Activated T-cell treated with anti-CD3 and anti-CD28 coated beads, Interleukin-2, amount 50 U/mL, for 4 hours (primary cell): ENCODE measurements at places on chromosomes 4 and X. TPM values are rescaled to one million over a fixed set of nuclear protein-coding genes. Genes with fewer than 3 reads are reported as not detected.

MGAT4D gene
- total RNA-seq = not detected

CT45A6 gene
- total RNA-seq = not detected

FMR1NB gene
- not detected for total RNA-seq

XK gene
- 0.10 TPM for total RNA-seq

CXCL1 gene
- total RNA-seq = not detected

OTC gene
- not detected for total RNA-seq

NXF2B gene
- not detected for total RNA-seq

CXCL3 gene
- not detected for total RNA-seq

AGTR2 gene
- total RNA-seq = not detected

PDZD4 gene
- total RNA-seq = 1.4 TPM

MAGEB10 gene
- total RNA-seq = not detected

DNA sequence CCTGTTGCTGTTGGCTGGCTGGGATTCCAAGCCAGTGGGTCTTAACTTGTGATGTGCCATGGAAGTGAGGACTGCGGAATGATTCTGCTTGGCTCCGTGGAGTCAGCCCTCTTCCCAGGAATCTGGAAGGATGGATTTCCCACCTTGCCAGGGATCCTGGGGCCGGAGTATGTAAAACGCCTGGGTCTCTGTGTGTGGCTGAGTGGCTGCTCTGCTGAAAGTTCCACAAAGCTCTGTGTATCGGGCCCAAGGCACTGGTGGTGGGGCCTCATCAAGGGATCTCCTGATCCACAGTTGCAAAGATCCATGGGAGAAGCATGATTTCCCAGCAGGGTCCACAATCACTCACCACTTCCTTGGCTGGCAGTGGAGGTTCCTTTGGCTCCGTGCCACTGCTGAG is 24.1 kb upstream of the TMEM271 start:
- DNase-seq = no peak

- no peak for DNase-seq
These were observed 173.5 kb downstream of the ANK2 start for GRCh38 chr4:113223001-113223400.

GRCh38 chrX:51837921-51838320 is 55.5 kb upstream of the MAGED1 start:
- no peak for DNase-seq

- DNase-seq = no peak
These were observed 231.7 kb downstream of the FBXW7 start for GRCh38 chr4:152304220-152304619.

DNA sequence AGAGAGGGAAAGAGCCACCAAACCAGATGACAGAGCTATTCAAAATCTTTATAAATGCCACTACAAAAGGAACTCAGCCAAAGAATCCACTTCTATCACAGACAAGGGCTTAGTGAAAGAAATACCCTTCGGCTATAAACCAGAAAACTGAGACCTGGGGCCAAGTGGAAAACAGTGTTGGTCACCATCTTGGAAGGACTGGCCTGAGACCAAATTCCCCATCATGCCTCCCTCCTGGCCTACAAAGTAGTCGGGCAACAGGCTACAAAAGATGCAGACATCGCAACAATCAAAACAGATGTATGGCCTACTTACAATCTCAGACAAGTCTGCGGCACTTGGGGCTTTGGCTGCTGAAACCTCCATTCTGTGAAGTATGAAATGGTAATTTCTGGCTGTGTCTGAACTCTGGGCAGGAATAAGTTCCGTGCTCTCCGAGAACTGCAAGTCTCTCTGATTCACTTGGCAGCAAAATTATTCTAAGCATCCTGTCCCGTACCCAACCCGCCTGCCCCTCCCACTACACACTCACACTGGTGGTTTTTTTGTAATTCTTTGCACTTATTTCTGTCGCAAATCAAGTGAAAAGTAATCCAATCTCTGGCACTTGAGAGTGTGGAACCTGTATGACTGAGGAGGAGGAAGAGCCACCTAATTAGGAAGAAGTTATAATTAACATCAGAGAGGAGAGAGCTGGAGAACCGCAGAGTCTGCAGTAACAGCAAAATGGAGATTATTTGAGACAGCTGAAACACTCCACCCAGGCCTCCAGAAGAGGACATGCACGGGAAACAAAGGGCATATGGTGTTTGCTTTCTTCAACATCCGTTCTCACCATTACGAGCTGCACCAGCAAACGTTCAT is 87.8 kb downstream of the SH3KBP1 start:
- peak; percentile 27 for DNase-seq

- no peak for DNase-seq
These were observed 97.5 kb upstream of the CXXC4 start for GRCh38 chr4:104592183-104592582.

GRCh38 chrX:98523026-98523425 is 1639.3 kb downstream of the RPA4 start:
- DNase-seq = no peak

DNA sequence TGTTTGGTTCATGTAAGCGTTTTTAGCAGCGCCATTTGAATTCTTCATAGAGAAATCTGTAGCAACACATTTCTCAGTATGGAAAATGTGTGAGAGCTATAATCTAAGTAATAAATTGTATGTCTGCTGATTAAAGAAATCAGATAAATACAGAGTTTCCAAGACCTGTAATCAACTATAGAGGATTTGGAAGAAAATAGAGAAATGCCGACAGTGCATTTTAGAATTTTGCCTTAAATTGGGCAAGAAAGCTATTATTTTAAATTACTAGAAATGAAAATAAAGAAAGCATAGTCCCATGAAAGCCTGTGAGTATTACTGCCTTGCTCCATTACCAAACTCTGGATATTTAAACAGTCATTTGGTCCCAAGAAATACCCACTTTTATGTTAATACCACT is 2.7 kb downstream of the RUFY3 start:
- DNase-seq = no peak

DNA sequence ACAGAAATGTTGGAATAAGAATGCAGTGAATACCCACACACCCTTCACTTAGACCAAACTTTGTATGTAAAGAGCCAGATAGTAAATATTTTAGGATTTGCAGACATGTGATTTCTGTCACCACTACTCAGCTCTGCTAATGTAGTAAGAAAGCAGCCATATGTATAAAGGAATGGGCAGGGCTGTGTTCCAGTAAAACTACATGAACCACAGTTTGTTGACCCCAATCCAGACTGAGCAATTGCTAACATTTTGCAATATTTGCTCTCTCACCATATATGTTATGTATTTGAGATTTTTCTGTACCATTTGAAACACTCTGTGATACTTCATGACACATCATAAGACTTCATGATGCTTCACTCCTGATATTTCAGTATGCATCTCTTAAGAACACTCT is 32.0 kb upstream of the TBC1D1 start:
- no peak for DNase-seq

DNA sequence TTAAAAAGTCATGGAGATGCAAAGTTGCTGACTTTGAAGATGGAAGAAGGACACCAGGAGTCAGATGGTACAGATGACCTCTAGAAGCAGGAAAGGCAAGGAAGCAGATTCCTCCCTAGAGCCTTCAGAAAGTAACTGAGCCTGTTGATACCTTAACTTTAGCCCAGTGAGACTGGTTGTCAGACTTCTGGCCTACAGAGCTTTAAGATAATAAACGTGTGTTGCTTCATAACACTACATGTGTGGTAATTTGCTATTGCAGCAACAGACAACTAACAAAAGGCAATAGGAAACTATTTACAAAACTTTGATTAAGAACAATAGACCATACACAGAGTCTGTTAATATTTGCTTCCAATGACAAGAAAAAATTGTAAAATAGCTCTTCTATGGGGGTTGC is 102.0 kb upstream of the USP38 start:
- DNase-seq = no peak

DNA sequence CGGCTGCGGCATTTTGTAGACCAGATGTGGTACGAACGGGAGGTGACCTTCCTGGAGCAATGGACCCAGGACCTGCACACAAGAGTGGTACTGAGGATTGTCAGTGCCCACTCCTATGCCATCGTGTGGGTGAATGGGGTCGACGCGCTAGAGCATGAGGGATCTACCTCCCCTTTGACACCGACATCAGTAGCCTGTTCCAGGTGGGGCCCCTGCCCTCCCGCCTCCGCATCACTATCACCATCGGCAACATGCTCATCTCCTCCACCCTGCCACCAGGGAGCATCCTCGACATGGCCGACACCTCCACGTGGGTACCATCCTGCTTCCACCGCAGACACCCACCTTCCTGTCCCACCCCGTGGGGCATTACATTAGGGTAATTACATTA is 46.2 kb downstream of the SMARCA5 start:
- DNase-seq = peak; percentile 20

DNA sequence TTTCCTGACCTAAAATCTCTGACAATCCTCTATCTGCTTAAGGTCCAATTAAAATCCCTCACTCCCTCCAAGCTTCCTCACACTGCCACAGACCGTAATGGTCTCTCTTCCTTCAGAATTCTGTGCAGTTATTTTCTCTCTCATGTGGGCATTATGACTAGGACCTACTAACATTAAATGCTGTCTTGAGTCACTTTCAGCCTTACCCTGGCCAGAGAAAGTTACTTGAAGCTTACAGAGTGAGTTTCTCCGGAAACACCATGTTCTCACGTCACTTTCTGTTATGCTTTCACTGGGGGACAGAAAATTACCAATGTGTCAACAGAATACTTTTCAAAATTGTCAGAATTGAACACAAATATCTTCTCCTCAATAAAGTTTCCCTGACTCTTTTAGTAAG is 271.8 kb downstream of the INPP4B start:
- DNase-seq = no peak

GRCh38 chr4:83010111-83010521 is 507 bp downstream of the LIN54 start:
- DNase-seq = no peak

- no peak for DNase-seq
These were observed 158.7 kb downstream of the SPRY1 start for GRCh38 chr4:123555233-123555806.

DNA sequence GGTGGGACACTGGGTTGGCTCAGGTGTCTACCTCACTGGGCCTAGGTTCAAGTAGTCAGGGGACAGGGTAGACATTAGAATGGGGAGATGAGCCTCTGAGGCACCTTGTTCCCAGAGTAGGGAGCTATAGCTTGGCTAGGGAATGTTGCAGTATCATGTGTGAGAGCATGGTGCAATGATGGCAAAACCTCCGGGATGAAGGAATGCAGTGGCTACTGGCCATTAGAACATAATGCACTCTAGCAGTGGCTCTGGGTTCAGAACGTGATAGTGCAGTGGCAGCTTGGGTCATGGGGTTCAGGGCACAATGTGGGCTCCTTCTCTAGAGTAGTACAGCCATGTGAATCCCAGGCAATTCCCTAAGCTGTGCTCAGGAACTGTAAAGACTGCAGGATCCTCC is 471.5 kb downstream of the CCSER1 start:
- DNase-seq = no peak

GRCh38 chr4:148447681-148448080 is 5.5 kb upstream of the NR3C2 start:
- DNase-seq = peak; percentile 33

DNA sequence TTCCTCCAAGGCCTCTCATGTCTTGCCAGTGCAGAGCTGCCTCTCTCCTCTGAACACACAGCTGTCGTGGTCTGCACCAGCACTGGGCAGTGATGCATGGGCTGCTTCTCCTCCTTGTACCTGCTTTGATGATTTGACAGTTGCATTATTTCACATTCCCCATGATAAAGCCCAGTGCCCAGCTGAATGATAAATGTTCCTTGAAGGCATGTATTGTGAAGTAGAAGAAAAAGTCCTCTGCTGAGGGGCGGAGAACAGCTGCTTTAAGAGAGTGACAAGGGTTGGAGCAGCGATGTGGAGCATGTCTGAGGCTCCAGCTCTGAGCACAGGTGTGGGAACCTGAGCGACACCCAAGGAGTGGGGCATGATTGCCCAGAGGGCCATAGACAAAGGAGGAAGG is 21.1 kb upstream of the TRIM2 start:
- no peak for DNase-seq

GRCh38 chr4:81746773-81747172 is 275.1 kb upstream of the RASGEF1B start:
- no peak for DNase-seq

DNA sequence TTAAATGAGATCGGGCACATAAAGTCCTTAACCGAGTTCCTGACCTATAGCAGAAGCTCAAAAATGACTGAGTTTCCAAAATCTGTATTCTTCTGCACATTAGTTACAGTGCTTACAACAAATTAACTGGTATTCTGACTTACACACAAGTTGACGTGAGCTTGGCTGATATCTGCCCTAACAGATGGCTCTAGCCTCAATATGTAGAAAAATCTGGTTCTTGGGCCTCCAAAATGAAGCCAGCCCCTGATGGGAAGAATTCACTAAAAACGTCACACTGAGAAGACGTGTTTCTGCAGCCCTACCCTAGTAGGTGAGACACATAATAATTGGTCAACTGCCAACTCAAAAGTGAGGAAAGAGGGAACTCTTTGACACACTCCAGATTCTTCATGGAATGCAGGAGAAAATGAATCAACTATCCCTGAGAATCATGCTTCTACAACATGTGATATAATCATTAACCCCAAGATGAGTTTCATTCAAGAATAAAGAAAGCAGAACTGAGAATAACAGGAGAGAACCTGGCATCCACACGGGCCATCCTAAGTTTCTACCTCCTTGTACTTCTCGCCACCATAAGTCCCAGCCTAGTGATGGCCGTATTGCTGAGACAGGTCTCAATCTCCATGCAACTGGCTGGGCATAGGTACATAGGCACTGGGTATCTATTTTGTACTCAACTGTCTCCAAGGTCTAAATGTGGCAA is 8.2 kb downstream of the STX18 start:
- no peak for DNase-seq

DNA sequence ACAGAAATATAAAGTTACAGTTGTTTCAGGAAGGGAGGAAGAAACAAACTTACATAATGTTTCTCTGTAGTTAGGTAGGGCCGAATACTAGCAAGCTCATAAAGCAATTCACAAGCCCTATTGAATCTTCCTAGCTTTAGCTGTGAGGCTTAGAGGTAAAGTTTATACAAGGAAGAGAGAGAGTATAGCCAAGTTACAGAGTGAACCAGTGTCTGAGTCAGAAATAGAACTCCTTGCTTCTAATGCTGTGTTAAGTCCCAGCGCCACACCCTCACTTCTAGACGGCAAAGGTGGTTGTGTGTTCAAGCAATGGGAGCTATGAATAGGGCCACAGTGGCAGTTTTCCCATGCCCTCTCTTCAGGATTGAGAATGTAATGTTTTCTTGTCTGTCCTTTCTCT is 6.1 kb downstream of the LPAR4 start:
- DNase-seq = no peak

GRCh38 chr4:143199503-143199902 is 14.8 kb downstream of the USP38 start:
- no peak for DNase-seq

DNA sequence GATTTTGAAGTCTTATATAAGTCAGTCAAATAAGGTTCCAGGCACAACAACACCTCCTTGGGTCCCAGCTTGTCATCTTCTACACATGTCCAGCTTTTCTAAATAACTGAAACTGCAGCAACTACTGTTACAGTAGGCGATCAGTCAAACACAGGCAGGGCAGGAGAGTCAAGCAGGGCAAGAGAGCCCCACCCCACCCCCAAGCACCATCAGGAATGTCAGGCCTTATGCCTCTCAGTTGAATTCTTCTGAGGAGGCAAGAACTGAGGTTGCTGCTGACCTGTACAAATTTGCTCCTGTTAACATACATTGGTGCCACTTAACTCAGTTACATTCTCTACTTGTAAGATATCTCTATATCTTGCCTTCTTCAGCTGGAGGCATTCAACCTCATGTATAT is 608.8 kb upstream of the PCDH10 start:
- DNase-seq = no peak
